ENCODE measurements at places on chromosomes 5 and 9. TPM values are rescaled to one million over a fixed set of nuclear protein-coding genes. Genes with fewer than 3 reads are reported as not detected.

- DNase-seq = no peak
Observed at GRCh38 chr5:56166671-56167385, 66.3 kb downstream of the ANKRD55 start.

The TRPM6 gene
- total RNA-seq = under 0.01 TPM

GRCh38 chr5:109550077-109550476, 139.7 kb upstream of the MAN2A1 start:
- DNase-seq = no peak

- no peak for DNase-seq
Observed at GRCh38 chr9:125183561-125183960, 6.0 kb downstream of the PPP6C start.

DNA sequence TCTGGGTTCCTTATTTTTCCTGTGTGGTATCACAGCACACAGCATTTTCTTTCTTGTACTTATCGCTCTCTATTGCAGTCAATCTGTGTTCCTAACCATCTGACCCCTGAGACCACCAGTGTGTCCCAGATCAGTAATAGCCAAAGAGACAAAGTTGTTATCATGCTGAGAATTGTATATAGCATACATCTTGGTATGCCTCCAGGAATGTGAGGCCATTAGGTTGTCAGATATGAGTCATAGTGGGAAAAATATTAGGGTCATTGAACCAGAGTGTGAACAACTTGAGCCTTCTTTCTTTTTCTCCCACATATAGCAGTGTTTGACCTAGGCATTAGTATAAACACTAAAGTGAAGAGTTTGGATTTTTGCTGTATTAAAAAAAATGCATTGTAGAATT, 106.3 kb downstream of the NDUFAF2 start:
- no peak for DNase-seq

DNA sequence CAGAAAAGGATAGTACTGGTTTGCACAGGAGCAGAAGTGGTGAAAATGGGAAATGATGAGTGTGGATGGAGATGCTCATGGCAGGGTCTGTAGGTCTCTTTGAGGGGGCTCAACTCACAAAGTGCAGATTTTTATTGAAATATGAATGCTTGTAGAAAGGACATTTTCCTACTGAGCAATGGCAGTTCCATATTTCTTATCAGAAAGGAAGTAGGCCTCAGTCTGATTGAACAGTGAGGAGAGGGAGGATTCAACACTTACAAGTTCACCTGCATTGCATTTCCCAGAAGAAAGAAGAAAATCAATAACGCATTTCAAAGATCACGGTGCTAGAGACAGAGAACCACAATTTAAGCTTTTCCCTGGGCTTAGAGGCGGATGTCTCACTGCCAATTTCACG, 49.2 kb downstream of the ANXA2R start:
- DNase-seq = no peak

The GARIN3 gene
- not detected for total RNA-seq

GRCh38 chr5:142233083-142234032, 91.5 kb downstream of the SPRY4 start:
- DNase-seq = no peak

GRCh38 chr5:31078956-31079355, 114.5 kb upstream of the CDH6 start:
- DNase-seq = no peak

DNA sequence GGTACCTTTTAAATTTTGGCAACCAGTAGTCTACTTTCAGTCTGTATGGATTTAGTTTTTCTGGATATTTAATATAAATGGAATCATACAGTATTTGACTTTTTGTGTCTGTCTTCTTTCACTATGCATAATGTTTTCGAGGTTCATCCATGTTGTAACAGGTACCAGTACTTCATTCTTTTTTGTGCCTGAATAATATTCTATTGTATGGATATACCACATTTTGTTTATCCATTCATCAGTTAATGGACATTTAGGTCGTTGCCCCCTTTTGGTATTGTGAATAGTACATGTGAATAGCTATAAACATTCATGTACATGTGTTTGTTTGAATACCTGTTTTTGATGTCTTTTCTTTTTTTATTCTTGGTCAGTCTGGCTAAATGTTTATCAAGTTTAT, 19.1 kb upstream of the TBCA start:
- no peak for DNase-seq

The SGCD gene
- 33.3 TPM for total RNA-seq

The ADGRV1 gene
- not detected for total RNA-seq

- DNase-seq = no peak
Observed at GRCh38 chr9:100640447-100641050, 62.7 kb downstream of the CAVIN4 start.

DNA sequence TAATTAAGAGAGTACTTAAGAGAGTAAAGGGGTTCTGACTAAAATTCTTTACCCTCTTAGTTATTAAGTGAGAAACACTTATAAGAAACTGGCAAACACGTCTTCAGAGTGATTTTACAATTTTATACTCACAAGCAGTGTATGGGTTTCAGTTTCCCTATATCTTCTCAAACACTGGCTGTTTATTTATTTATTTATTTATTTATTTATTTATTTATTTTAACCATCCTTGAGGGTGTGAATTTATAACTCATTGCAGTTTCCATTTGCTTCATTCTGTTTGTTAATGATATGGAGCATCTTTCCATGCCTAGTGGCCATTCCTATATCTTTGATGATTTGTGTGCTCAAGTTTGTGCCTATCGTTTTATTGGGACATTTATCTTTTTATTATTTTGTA, 68.0 kb upstream of the SGCD start:
- DNase-seq = no peak

GRCh38 chr9:19229595-19230354, 718 bp upstream of the DENND4C start:
- peak; percentile 71 for DNase-seq

DNA sequence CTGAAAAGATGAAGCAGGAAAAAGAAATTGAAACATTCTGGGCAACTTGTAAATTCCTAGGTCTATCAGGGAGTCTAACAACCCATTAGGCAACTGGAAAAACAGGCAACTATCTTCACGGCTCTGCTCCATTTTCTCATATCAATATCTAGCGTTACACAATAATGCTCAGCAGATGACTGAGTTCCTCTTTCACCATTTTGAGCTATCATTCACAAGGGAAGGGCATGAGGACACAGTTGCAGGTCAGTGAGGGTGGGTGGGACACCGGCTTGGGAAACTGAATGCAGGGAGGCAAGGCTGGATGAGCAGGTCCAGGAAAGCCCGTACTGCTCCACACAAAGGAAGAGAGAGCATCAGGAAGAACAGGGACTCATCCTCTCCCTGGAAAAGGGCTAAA, 67.0 kb downstream of the FRMD3 start:
- no peak for DNase-seq

The PPP6C gene
- 40.9 TPM for total RNA-seq

- DNase-seq = peak; percentile 94
Observed at GRCh38 chr9:126781186-126782052, 23.4 kb upstream of the ZBTB43 start.

DNA sequence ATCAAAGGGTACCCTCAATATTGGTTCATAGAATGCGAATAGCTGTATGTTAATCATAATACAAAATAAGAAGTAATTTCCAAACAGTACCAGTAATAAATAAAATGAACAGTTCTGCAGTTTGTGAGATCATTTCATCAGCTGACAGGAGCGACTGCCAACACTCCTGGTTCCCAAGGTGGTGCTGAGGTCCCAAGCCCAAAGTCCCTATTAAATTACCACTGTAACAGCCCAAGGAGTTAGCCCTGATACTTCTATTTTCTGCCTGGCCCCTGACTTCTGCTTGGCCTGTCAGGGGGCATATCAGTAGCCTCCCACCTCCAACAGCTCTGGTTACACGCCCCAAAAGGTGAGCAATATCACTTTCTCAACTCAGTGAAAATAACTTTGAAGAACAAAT, 47.1 kb downstream of the ANKH start:
- DNase-seq = no peak

GRCh38 chr9:86637515-86637914, 283.3 kb upstream of the TUT7 start:
- DNase-seq = peak; percentile 76

GRCh38 chr9:71690689-71691435, 77.5 kb downstream of the CEMIP2 start:
- no peak for DNase-seq

DNA sequence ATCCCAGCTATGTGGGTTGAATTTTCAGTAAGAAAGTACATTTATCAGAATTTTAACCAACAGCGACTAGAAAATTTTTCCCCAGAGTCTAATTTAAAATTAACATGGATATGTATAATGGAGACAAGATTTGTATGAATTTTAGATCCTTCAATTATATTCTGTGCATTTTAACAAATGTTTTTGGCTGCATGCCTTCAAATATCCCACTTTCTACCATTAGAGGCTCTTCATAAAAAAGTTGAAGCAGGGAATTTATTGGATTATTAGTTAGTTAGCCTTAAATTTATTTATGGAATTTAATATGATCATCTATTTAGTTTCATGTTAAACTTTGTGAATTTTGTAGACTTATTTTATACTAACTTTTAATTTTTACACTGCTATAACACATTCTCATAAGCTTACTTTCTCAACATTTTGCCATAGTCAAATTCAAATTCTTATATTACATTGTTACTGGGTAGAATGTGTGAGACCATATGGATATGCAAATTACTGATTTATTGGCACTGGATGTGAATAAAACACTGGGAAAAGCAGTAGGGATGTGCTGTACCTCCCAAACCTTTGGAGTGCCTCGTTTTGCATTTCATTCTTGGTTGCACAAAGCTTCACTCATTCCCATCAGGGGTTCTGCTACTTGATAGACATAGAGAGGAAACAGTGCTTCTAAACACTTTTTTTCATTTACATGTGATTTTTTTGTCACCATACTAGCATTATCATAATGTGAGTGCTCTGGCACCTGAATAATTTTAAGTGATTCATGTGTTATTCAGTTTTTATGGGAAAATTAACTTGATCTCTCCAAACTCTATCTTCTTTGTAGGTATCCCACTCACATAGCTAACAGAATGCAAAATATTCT, 491.8 kb upstream of the COX7C start:
- DNase-seq = no peak

DNA sequence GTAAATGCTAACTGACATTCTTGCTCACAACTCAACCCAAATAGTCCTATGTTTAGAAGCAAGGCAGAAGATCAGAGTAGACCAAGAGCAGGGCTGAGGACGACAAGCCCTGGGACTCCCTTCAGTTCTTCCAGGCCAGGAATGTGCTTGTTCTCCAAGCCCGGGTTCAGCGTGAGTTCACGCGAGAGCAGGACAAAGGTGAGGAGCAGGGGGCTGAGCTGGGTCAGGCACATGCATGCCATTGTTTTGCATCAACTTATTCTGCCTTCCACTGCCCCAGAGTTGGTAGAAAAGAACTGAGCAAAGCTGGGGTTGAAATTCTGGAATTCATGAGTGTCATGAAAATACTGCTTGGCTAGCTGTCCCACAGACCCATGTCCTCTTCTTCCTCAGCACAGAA, 206.5 kb downstream of the PAX5 start:
- no peak for DNase-seq

DNA sequence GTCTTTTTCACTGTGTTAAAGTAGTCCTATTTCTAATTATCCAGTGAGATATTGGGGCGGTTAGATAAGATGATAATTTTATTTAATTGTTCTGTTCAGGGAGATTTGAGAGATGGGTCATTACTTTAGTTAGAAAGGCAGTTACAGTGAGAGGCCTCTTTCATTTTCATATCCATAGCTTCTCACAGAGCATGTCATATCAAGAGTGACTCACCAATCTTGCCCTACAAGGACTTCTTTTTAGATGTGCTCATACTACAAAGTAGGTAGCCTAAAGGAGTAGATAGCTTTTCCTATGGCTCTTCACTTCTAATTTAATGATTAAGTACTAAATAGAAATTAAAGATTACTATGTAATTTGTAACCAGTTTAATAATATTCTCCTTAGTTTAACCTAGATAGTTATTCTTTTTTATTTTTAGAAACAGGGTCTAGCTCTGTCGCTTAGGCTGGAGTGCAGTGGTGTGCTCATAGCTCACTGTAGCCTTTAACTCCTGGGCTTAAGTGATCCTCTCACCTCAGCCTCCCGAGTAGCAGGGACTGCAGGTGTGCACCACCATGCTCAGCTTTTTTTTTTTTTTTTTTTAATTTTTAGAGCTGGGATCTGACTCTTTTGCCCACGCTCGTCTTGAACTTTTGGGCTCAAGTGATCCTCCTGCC, 71.0 kb downstream of the FER start:
- peak; percentile 77 for DNase-seq

- DNase-seq = no peak
Observed at GRCh38 chr9:20363233-20363632, 259.1 kb downstream of the MLLT3 start.

DNA sequence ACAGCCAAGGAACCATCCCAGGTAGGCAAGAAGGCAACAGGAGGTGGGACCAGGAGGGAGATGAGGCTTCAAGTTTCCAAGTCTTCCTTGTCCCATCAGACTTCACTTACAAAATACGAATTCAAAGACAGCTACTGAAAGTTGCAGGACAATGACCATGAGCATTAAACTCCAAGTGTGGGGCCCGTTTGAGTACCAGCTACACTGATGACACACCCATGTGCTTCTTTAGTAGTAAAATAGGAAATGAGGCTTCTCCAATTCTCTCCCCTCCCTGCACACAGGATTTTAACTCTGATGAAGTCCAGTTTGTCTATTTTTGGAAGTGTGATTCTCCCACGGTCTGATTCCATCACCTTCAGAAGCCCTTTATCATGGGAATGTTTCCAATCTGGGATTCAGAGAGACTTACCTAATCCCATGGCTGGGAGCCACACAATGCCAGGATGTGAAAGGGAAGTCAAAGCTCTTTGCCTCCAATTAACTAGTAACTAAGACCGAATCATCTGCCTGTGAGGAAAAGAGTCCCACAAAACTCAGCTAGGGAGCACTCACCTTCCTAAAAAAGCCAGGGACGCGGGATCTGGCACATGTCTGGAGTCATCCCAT, 222.8 kb upstream of the MSX2 start:
- peak; percentile 71 for DNase-seq

DNA sequence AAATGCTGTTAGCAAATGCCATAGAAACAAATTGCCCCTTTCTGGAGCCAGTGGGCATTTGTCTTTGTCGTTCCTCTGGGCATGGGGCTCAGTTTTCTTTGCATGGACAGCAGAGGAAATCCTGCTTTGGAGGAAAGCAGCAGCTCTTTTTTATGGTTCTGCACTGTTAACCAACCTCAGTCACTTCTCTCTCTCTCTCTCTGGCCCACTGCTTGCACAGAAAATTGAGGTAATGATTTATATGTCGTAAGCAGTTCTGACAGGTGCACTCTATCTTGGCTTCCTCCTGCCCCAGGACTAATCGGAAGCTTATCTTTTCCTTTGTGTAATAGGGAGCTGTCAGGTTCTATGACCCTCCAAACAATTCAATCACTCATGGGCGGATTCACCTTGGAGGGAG, 159.6 kb upstream of the GPR151 start:
- DNase-seq = no peak

DNA sequence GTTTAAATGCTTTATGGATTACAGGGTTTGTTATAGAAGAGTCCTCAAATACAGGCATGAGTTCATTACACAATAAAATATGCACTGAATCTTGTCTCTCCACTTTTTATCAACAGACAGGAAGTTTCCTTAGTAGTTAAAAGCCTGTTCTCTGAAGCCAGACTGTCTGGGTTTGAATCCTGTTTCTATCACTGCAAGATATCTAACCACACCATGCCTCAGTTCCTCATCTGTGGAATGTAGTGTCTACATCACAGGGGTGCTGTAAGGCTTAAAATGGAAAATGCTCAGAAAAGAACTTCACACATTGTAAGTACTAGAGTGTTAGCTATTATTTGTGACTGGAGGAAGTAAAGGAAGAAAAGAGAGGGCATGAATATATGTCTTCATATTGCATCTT, 9.3 kb downstream of the LIX1 start:
- no peak for DNase-seq
